Lung microvascular endothelial cell (primary cell): ENCODE measurements at places on chromosomes 7 and 10. TPM values are rescaled to one million over a fixed set of nuclear protein-coding genes. Genes with fewer than 3 reads are reported as not detected.

Gene PRSS37
- not detected in 2 replicates for total RNA-seq

Gene UCMA
- not detected in 2 replicates for total RNA-seq

Gene NOLC1
- total RNA-seq: 15.7 and 18.3 TPM in 2 replicates

Gene SEC23IP
- total RNA-seq: 13.3 and 13.9 TPM in 2 replicates

Gene CRYGN
- total RNA-seq: not detected in 2 replicates

- no peak for DNase-seq
These were observed 122.3 kb downstream of the SVIL start for GRCh38 chr10:29512425-29512974.

DNA sequence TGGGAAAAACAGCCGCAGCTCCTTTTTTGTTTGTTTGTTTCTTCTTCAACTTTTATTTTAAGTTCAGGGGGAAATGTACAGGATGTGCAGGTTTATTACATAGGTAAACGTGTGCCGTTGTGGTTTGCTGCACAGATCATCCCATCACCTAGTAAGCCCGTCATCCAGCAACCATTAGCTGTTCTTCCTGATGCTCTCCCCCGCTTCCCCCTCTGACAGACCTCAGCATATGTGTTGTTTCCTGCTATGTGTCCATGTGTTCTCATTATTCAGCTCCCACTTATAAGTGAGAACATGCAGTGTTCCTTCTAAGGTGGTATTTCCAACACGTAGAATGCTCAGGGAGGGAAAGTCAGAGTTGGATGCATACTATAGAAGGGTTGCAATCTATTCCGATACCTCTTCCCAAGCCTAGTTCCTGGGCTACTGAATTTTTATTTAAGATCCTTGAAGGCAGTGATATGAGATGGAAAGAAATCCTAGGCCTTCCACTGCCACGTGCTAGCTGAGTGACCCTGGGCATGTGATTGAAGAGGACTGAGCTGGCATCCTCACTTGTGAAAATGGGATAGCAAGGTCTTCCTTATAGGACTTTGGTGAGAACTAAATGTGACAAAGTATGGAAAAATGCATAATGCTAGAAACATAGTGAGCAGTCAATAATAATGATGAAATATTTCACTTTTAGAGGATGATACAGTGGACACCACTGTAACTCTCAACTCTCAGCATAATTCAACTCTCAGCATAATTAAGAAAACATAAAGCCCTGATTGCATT lies 278.5 kb downstream of the REEP3 start:
- DNase-seq: peak; percentile 70

DNA sequence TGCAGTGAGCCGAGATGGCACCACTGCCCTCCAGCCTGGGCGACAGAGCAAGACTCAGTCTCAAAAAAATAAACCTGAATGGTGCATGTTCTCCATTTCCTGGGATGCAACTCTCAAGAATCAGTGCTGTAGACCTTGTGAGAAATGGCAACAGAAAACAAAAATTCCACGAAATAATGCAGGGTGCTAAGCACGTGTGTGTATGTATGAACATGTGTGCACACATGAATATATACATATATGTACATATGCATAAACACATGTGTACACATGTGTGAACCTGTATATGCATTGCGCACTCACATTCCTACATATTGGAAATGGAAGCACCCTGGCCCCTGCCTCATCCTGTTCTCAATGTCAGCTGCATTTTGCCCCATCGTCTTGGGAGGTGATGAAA lies 548.5 kb downstream of the TCERG1L start:
- no peak for DNase-seq

- no peak for DNase-seq
These were observed 644.4 kb upstream of the IGFBP3 start for GRCh38 chr7:46565253-46566096.

DNA sequence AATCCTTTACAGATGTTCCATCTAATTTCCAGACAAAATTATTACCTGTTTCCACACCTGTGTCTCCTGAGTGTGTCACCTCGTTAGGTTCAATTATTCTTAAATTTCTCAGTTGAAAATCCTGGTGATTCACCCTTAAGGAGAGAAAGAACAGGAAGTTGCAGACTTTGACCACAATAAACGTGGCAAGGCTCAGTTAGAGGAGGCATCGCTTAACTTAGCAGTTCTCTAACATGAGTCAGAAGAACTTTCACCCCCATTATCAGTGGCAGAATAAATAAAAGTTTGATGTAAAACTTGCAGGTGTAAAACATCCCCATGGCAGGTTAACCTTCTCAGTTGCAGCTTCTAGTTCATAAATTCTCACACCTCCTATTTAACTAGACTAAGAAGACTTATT lies 8.3 kb downstream of the XPNPEP1 start:
- DNase-seq: no peak

- no peak for DNase-seq
These were observed 362.0 kb upstream of the NFE2L3 start for GRCh38 chr7:25789701-25790640.

DNA sequence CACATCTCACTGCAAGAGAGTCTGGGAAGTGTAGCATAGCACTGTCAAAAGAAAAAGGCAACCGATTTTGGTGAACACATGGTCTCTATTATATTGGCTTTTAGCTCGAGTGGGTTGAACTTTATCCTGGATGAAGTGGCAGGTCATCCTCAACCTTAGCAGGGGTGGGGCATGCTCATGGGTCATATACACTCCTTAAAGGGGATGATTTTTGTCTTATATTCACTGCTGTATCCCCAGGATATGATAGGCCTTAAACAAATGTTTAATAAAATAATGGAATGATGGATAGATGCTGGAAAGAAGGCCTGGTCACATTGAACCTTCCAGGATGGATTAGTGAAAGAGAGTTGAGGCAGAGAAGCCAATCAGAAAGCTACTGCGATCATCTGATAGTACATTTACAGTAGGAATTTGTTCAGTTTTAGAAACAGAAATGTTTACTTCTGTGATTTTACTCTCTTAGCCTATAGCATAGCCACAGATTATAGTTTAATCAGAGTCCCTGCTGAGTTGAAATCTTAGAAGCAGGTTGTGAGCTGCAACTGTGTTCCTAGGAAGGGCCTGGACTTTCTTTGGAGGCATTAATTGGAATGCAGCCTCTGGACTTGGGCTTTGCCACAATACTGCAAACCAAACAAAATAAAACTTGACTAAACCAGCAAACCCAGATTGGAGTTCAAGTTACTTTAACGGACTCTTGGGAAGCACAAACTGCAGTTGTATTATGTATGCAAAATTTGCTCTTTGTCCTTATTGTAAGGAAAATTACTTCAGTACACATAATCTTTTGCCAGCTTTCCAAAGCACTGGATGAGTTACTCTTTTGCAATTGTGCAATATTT lies 138.3 kb downstream of the BMPER start:
- no peak for DNase-seq

DNA sequence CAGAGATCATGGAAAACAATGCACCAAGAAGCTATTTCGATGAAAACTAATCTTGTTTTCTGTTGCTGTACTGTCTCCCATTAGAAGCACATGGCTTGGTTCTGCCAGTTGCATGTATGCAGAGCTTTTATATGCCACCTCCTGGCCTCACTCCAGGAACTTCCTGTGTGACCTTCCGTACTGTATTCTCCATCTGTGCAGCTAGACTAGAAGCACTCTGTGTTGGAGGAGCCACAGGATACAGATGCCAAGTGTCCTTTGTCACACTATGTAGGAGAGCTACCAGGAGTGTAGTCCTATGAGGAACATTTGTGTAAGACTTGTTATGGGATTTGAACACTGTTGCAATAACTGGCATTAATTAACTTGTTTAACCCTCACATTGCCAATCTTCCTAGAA lies 503.5 kb upstream of the TPK1 start:
- no peak for DNase-seq

DNA sequence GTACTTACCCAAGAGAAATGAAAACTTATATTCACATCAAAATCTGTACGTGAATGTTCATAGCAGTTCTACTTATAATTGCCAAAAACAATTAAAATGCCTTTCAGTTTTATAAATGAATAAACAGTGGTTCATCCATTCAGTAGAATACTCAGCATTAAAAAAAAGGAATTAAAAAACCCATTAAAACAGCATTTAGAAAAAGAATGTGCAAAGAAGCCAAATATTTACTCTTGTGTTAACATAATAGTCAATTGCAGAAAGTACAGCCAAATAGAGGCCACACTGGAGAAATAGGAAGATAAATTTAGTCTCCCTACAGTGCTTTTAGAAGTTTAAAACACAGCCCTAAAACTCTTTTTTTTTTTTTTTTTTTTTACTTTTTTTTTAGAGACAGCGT lies 54.6 kb downstream of the MYO3A start:
- DNase-seq: no peak

GRCh38 chr7:64558781-64559180 lies 4.1 kb downstream of the ZNF680 start:
- DNase-seq: peak; percentile 30

- DNase-seq: no peak
These were observed 1.7 kb downstream of the CXCL12 start for GRCh38 chr10:44382981-44383748.
